Type B pancreatic cell (in vitro differentiated cells): ENCODE measurements at places on chromosomes 3 and 15. TPM values are rescaled to one million over a fixed set of nuclear protein-coding genes. Genes with fewer than 3 reads are reported as not detected.

Gene TRIM42
- not detected in 2 replicates for total RNA-seq

Gene IFT57
- total RNA-seq: 77.0 and 95.7 TPM in 2 replicates

Gene ATP10A
- total RNA-seq: 1.9 and 2.6 TPM in 2 replicates

Gene ZPLD1
- total RNA-seq: 1.5 and 10.0 TPM in 2 replicates

Gene EXD1
- total RNA-seq: not detected in 2 replicates

- DNase-seq: no peak
These were observed 129.6 kb upstream of the AGBL1 start for GRCh38 chr15:85950101-85950500.

- no peak for DNase-seq
These were observed 32.8 kb downstream of the SPRED1 start for GRCh38 chr15:38285456-38285855.

GRCh38 chr3:183013856-183014255 lies 33.5 kb upstream of the DCUN1D1 start:
- DNase-seq: no peak

DNA sequence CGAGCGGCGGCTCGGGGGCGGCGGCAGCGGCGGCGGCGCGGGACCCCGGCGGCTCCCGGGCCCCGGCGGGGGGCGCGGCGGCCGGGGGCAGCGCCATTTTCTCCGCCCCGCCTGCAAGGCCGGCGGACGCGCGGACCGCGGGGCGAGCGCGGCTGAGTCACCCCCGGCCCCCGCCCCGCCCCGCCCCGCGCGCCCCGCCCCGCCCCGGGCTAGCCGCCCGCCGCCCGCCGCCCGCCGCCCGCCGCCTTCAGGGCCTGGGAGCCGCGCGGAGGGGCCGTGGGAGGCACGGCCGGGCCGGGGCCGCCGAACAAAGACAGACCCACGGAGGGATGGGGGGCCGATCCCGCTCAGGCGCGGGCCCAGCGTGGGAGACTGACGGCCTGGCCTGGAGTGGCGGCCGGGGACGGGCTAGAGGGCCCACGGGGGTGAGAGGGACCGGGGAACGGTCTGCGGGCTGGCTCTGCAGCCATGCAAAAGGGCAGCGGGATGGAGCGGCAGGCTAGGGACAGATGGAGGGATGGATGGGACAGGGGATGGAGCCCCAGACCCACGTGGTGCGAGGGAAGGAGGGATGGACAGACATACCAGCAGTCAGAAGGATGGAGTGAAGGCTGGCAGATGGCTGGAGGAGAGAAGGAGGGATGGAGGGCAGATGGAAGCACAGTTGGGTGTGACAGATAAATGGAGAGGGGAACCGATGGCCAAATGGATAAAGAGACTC lies at the start of gene EIF4E3:
EIF4E3 (minus strand) TSS at position 132 of the 721 bp plus-strand sequence; CDS start at position 97, 35 bp downstream.
- no peak for DNase-seq

GRCh38 chr15:58605931-58606530 lies 143.5 kb downstream of the ADAM10 start:
- no peak for DNase-seq

GRCh38 chr15:100211855-100212850 lies 129.6 kb downstream of the ADAMTS17 start:
- DNase-seq: no peak

GRCh38 chr15:79028411-79028964 lies 62.1 kb downstream of the RASGRF1 start:
- DNase-seq: no peak

- DNase-seq: no peak
These were observed 16.0 kb upstream of the PLA2G4D start for GRCh38 chr15:42110367-42110766.

DNA sequence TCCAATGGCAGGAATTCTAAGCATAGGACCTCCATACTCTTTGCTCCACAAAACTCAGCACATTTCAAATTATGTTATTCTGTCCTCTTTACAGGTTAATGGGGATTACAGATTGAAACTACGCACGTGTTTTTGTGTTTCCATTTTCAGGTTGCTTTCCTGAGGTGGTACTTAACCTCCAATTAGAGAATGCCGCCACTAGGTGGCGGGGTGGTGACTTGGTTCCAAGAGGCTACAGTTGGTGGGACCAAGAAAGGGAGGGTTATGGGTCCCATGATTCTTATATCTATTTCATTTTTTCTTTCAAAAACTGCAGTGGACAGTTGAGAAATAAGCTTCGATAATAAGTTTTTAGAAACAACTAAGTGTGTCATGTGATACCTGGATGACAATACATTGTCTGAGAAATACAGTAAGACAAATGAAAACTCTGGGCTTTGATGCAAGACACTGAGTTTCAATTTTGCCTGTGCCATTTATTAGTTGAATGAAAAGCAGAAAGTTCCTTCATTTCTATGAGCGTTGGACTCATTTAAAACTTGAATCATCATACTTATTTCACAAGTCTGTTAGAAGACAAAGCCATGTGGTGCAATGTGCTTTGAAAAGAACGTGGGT lies 539.0 kb downstream of the FGF12 start:
- no peak for DNase-seq

GRCh38 chr3:188775412-188775811 lies 396.4 kb upstream of the TPRG1 start:
- no peak for DNase-seq

DNA sequence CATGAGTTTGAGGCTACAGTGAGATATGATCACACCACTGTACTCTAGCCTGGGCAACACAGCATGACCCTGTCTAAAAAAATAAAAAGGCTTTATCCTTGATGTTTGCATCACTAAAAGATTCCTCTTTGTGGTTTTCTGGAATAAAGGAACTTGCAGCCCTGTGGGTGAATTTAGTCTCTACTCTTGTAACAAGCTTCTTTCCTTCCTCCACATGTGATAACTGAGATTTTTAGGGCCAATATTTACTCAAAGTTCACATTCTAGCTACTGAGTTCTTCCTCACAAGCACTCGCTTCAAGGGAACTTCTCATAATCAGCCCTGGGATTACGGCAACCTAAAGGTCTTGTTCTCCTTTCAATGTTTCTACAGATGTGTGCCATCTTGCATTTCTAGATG lies 24.6 kb downstream of the COMMD2 start:
- DNase-seq: no peak

DNA sequence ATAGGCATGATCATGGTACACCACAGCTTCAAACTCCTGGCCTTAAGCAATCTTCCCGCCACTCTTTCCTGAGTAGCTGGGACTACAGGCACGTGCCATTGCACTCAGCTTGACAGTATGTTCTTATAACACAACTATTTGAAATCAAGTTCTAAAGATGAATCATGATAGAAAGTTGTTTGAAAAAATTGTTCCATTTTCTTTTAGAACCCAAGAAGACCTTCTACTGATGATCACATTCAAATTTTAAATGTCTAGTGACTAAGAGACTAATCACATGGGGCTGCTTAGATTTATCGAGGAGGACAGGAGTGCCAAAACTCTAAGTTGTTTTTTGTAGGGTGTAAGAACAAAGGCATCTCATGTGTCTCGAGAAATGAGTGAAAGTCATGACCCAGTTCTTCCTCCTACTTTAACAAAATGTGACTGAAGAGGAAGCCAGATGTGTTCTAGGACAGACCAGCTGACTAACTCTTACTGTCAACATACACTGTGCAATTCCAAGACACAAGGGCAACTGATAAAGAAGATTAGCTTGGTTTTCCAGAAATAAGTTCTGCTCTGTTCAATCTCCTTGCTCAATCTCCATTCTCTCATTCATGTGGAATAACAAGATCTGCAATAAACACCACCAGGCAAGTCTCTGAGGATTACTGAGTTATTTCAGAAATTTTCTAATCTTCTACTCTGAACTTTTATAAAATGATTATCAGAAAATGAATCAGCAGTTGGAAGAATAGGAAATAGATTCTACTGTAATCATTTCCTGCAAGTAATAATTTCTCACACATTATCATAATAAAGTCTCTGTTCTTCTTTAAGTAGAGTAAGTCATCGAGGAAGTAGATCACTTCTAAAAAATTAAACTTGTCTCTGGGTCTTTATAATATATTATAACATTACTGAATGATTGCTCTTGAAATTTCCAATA lies 122.6 kb upstream of the CCNL1 start:
- no peak for DNase-seq

- no peak for DNase-seq
These were observed 2.2 kb upstream of the CX3CR1 start for GRCh38 chr3:39282057-39282456.

DNA sequence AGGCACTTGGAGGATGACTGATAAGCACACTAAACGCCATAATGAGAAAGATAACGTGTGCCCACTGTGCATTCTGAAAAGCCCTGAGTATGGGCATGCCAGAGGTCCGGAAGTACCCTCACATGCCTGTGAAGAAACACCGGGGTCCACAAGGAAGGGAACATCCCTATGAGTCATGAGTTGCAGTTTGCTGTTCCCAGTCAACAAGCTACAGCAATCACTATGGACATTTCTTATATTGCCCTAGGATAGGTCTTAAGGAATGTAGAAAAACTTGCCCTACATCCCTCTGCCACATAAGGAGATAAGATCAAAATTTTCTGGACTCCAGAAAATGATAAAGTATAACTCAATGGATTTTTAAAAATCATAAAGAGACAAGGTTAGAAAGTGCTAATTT lies 9.9 kb downstream of the MB21D2 start:
- DNase-seq: no peak

DNA sequence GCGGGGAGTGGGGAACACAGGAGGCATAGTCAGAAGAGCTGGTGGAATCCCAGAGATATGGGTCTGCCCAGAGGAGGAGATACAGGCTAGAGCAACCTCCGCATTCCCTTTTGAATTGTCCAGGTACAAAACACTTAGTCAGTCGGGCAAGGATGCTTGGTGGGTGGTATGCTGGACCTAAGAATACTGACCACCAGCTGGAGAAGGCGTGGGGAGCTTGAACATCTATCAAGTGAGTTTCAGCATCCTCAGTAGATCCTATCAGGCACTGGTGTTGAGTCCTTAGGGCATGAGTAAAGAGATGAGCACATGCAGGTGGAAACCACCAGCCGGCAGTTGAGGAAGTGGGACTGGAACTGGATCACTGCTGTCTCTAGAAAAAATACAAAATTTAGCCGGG lies 14.7 kb upstream of the DIS3L start:
- DNase-seq: no peak

DNA sequence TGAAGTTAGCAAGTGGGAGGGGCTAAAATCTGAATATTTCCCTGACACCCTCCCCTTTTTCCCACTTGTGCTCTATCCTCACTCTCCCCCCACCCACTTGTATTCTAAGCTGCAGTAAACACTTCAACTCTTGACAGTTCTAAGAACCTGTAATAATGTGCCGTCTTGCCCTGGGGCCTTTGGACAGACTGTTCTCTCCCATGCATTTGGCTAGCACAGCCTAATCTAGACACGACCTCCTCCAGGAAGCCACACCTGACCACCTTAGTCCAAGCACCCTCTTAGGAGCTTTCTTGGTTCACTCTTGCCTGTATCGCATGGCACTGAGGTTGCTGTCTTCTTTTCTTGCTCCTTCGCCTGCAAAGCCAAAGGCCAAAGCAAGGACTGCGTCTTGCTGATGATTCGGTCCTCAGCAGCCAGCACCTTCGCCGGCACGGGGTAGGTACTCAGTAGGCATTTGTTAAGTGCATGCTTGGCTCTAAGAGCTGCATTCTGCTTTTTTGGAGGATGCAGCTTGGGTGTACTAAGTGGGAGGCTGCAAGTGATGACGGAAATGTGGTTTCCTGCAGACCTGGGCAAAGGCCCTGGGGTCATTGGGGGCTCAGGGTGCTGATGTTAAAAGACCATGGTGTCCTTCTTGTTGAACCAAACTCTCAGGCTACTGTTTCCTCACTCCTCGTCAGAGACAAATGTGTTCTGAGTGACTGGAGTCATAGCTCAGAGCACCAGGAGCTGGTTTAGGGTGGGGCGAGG lies 2.0 kb upstream of the ZNF710 start:
- no peak for DNase-seq

DNA sequence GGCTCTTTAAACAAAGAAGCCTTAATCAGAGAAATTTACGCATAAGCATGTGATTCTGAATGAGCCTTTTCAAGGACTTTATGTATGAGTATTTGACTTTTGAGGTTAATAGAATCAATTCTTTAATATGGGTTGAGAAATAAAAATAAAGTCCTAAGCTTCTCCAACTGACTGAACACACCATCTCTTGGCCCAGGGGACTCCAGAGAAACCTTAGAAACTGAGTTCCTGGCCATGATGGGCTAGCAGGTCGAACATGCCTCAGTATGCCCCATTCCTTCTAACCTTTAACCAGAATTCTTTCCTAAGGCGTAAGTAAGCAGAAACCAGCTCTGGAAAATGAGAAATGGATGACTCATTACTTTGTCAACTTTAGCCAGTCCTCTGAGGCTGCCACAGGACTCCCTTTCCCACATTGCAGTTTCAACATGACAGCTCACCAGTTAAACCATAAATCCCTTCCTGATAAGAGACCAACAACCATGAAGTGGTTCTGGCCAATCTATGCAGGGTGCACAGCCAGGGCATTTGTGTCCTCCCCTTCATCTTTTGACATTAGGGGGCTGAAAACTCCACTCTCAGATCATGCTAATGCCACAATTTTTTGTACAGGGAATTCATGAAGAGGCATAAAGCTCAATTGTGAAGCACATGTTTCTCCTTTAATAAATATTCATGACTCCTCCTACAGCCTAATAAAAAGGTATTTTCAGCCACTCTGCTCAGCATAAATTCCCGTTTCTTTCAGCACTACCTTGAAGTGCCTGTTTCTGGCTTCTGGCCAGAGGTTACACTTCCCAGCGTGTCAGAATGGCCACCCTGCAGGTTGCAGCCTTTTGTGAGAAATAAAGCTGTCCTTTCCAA lies 33.3 kb downstream of the TM4SF18 start:
- no peak for DNase-seq

GRCh38 chr3:37457378-37458065 lies 283.1 kb upstream of the LRRFIP2 start:
- no peak for DNase-seq
